ENCODE measurements at places on chromosomes 4 and X.

DNA sequence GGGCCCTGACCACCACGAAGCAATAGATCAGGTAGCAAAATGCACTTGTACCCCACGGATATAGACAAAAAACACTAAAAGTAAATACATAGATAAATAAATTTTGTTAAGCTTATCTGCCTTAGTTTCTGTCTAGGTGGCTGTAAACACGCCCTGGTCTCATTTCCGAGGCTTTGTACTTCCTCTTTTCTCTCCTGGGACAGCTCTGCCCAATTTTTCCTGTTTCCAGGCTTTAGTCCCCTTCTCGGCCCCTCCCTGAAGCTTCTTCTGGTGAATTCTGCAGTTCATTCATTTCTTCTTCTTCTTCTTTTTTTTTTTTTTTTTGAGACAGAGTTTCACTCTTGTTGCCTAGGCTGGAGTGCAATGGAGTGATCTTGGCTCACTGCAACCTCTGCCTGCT is 73.4 kb upstream of the STOX2 start:
- no peak for DNase-seq

GRCh38 chr4:86117705-86118302 is 242.0 kb downstream of the MAPK10 start:
- DNase-seq: no peak

- no peak for DNase-seq
Observed at GRCh38 chr4:119046263-119046662, 89.4 kb upstream of the MYOZ2 start.

GRCh38 chrX:96771486-96771885 is 86.8 kb downstream of the DIAPH2 start:
- DNase-seq: no peak

- no peak for DNase-seq
Observed at GRCh38 chr4:184375027-184375426, 99.3 kb downstream of the IRF2 start.
